ENCODE measurements at places on chromosomes 13 and 19.
A peak's percentile ranks its signal among the peaks of the same experiment; 100 is the strongest.

DNA sequence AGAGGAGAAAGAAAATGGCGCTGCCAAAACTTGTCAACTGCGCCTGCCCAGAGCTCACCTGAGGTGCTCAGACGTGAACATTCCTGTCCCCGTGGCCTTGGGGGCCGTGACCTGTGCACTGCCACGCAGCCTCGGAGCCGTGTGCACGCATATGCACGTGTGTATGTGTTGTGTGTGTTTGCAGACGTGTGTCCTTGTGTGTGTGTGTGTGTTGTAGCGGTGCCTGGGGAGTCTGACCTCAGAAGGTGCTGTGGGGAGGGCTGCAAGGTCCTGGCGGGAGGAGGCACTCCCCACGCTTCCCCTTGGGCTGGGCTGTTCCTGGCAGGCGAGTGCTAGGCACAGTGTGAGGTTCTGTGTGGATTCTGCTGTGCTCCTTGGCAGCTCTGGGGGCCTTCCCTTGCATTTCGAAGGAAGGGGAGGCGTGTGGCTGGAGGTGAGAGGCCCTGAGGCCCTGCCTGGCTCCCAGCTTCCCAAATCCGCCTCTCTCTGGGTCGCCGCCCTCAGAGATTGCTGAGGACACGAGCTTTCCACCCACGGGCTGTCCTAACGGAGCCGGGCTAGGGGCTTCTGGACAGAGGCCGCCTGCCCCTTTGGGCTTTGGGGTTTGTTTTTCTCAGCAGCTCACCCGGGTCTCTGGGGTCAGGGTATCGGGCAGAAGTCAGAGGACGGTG, 4.5 kb downstream of the BSG start:
- DNase-seq, result no peak

DNA sequence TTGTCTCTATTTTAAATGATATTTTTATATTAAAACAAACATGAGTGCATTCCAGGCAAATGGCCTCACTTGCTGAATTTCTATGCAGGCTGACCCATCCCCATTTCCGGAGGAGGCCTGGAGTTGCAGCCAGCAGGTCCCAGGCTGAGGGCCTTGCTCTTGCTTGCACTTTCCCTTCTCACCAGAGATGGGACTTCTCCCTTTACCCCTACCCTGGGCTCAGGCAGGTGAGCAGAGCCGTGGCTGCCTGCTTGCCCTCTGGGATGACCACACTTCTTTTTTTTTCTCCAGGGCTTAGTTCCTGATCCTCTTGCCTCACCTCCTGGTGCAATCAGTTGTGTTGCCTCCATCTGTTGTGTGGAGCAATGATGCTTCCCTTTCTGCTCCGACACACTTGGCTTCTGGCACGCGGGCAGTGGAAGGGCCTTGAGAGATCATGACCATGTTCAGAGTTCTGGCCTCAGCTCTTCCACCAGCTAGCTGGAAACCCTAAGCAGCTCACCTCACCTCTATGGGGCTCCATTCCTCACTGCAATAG, 11.1 kb upstream of the OLFM4 start:
- no peak for DNase-seq

DNA sequence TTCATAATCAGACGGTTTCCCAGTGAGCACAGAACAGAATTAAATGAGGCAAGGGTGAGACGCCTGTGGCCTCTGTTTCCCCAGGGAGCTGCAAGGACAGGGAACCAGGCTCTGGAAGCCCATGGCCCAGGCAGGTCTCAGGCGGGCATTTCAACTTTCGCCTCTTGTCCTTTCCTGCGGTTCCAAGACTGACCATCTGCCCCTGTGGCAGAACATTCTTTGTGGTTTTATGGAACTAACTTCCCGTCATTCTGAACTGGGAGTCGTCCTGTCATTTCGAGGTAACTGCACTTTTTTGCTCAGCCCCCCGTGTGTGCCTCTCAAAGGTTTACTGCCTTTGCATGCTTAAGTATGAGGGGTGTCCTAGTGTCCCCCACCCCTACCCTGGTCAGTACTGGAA, 70.9 kb downstream of the KL start:
- no peak for DNase-seq

GRCh38 chr13:67223024-67223423, 7.1 kb downstream of the PCDH9 start:
- DNase-seq, result no peak

DNA sequence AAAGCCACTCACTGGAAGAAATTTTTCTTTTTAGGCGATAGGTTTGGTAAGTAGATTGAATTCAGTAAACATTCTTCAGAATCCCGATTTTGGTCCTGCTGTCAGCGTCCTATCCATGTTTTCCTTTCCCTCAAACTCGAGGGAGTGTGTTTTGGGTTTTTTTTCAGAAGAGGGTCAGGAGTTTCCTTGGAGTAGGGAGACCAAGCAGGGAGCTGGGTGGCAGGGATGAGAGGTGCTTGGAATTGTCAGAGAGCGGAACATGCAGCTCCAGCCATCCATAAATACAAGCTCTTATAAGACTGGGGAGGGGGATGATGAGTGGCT, 1.6 kb upstream of the PCDH8 start:
- no peak for DNase-seq

DNA sequence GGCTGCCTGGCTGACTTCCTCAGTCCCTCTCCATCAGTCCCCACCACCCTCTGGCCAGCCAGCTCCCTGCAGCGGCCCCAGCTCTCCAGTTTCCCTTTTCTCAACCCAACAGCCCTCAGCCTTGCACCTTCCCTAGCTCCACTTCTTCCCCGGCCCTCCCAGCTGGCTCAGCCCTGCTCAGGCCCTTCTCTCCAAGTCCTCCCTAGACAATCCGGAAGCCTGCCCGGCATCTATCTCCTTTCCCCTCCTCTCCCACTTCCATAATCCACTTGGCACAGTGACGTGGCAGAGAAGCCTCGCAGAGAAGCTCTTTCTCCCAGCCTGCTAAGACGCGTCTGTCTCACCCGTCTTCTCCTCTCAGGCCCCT, 1.1 kb downstream of the UBXN6 start:
- DNase-seq, result peak; percentile 32

DNA sequence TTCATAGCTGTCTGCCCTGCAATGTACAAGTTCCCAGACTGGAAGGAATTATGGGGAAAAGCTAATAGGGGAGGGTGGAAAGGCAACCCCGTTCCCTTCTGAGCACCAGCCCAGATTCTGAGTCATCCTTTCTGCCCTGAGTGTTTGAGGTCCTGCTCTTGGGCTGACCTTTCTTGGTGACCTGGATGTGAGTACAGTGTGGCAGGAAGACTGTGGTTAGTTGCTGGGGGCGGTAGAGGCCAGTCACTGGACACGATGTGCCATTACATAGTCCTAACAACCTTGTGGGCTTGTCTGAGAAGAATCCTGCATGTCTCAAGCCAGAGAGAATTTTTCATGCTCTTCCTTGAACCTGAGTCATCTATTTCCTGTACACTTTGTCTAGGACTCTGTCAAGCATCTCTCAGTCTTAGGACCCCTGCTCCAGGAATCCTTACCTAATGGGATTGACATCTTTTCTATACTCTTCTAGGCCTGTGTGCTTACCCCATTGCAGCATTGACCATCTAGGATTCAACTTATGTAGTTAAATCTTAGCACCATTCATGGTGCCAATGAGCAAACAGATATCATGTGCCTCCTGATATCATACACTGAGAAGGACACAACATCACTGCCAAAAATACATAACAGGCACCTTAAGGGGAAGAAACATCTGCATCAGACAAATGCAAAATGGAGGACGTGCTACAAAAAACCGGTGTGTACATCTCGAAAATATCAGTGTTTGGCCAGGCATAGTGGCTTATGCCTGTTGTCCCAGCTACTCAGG, 8.1 kb upstream of the ANGPTL4 start:
- no peak for DNase-seq

GRCh38 chr19:18464646-18465045, 26.7 kb upstream of the ISYNA1 start:
- DNase-seq, result no peak

DNA sequence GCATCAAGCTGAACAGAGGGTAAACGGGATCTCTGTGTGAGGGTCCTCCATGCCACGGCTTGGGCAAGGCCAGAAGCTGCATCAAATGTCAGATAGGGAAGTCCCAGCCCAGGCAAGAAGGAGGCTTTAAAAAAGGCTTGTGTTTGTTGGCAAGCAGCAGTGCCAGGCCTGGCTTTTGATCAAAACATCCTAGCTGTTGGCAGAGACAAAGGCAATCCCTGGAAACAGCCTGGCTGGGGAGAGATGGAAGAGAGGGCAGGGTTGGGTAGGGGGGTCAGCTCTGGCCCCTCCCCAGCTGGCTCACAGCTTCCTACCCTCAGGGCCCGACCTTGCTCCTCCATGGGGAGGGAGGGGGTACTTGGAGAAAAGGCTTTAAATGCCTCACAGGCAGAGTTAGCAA, 61.8 kb upstream of the KCTD15 start:
- DNase-seq, result no peak

GRCh38 chr13:57123681-57124080, 17.0 kb upstream of the PRR20A start:
- DNase-seq, result no peak

DNA sequence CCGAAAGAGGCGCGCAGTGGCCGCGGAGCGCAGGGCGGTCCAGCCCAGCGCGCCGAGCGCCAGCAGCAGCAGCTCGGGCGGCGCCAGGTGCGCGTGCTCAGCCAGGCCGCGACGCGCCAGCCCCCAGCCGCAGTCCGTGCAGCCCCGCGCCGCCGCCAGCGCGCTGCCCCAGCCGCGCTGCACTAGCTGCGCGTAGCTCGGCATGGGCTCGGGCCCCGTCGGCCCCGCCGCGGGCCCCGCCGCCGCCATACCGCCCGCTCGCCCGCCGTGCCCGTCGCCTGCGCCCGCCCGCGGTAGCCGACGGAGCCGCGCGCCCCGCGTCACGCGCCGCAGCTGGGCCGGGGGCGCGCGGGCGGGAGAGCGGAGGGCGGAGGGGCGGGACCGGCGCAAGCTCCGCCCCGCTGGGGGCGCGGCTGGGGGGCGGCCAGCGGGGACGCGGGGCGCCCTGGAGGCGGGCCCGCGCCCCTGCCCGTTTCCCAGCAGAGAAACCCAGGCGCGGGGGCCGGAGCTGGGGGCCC, at the start of gene CERS1:
CERS1 (minus strand) TSS at position 335 of the 518 bp plus-strand sequence; CDS start at position 249, 86 bp downstream.
- no peak for DNase-seq

- no peak for DNase-seq
Measured at GRCh38 chr13:114105521-114106225, 26.8 kb downstream of the RASA3 start.

- no peak for DNase-seq
Measured at GRCh38 chr13:66222127-66222526, 1008.0 kb downstream of the PCDH9 start.

DNA sequence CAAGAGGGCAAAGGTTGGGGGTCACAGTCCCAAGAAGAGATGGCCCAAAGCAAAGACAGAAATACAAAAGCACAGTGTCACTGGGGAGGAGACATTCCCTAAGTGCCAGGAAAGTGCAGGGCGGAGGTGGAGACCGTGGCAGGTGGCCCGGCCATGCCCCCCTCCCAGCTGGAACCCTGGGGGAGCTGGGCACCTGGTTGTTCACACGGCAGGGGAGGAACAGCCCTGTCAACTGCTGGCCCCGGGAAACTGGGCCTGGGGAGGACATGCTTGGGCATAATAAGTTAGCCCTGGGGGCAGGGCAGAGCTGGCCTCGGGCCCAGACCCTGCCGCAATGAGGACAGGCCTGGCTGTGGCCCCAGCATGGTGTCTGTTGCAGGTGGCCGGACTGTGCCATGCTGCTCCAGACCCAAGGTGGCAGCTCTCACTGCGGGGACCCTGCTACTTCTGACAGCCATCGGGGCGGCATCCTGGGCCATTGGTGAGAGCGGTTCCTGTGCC, 7.4 kb downstream of the HPN start:
- no peak for DNase-seq

- DNase-seq, result no peak
Measured at GRCh38 chr13:55777612-55778011, 1363.1 kb upstream of the PRR20A start.

DNA sequence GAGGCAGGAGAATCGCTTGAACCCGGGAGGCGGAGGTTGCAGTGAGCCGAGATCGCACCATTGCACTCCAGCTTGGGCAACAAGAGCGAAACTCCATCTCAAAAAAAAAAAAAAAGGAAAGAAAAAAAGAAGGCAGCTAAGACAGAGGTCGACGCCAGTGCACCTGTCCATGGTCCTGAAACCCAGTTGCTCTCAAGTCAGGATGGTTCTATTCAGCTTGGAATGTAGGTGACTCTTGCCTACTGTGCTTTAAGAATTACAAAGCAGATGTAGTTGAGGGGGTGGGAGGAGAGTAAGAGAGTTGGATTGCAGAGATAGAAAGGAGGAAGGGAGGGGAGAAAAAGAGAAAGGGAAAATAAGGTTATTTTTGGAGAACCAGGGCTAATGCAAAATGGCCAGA, 18.7 kb downstream of the CACNG7 start:
- DNase-seq, result no peak

DNA sequence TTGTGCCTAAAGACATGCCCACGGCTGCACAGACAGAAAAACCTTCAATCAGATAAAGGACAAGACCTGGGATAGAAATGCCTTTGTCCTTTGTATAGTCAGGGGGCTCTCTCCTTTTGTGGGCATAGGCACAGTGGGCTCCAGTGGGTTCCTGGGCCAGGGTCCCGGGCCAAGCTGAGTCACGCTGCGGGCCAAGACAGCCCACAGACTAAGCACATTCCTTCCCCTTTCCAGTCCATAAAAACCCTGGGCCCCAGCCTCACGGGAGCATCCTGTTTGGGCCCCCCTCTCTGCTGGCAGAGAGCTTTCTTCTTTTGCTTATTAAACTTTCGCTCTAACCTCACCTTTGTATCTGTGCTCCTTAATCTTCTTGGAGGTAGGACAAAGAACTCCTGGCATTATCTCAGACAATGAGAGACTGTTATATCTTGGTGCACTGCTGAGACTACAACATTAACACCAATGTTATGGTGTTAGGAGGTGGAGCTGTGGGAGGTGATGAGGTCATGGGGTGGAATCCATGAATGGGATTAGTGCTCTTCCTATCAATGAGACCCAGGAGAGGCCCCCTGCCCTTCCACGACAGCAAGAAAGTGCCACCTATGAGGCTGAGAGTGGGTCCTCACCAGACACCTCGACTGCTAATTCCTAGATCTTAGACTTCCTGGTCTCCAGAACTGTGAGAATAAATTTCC, 20.8 kb upstream of the FBXL3 start:
- DNase-seq, result no peak

DNA sequence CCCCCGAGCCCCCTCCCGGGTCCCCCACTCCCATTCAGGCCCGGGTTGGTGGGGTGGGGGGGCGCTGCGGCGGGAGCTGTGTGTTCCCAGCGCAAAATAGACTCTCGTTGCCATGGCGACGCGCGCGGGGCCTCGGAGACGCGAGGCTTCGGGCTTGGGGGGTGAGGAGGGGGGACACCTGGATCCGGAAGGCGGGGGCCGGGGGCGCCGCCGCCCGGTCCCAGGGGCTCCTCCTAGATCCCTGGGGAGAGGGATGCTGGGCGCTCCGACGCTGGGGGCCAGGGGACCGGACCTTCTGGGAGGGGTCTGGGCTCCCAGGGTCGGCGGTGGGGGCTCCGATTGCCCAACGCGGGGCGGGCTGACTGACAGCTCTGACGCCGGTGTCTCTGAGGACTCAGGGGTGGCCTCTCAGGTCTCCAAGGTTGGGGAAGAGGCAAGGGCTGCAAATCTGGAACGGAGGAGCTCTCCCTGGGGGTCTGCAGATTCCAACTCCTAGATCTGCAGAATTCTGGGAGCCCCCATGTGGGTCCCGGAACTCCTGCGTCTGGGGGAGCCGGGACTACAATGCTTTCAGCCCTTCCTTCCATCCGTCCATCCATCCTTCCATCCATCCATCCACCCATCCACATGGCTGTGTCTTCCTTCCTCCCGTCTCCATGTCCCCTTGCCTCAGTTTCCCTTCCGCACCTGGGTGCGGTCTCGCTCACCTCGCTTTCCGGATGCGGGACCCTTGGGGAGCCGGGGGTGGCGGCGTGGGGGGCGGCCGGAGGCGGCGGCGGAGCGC, 9.1 kb upstream of the SHISA7 start:
- DNase-seq, result no peak

GRCh38 chr13:25847145-25847544, 204.7 kb downstream of the SHISA2 start:
- DNase-seq, result no peak

- DNase-seq, result no peak
Measured at GRCh38 chr19:38193445-38193844, 30.6 kb downstream of the DPF1 start.
